T-cell (primary cell): ENCODE measurements at places on chromosomes 16 and 17. TPM values are rescaled to one million over a fixed set of nuclear protein-coding genes. Genes with fewer than 3 reads are reported as not detected.

DNA sequence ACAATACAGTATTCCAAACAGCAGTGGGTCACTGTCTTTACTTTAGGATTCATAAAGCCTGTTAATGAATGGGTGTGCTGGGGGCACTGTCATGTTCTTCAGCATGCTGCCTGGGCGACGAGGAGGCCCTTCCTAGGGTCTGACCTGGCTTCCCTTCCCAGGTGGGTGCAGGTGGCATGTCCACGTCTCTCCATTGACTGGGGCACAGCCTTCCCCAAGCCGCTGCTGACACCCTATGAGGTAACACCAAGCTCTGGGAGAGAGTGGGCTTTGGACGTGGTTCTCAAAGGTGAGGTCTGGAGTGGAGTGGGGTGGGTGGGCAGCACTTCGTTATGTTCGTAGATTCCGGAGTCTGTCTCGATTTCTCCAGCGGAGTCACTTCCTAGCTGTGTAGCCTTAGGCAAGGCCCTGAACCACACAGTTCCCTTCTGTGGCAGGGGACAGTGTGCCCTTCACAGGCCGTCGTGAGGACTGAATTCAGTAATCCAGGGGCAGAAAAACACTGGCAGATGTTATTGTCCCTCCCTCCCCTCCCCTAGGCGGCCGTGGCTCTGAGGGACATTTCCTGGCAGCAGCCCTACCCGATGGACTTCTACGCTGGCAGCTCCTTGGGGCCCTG, 771 bp upstream of the OVCA2 start:
- no peaks in the 10 kb centered on the region for H3K27me3 ChIP-seq
- no peak for DNase-seq
- peaks cover 20% of the 10 kb centered on the region for H3K4me1 ChIP-seq
- peak overlapping the region; percentile 80 for H3K27ac ChIP-seq

GRCh38 chr16:79451196-79451816, 149.2 kb downstream of the MAF start:
- H3K4me1 ChIP-seq: no peaks in the 10 kb centered on the region
- H3K4me3 ChIP-seq: no peak overlapping the region
- no peak overlapping the region for H3K27ac ChIP-seq
- H3K36me3 ChIP-seq: no peaks in the 10 kb centered on the region
- no peaks in the 10 kb centered on the region for H3K27me3 ChIP-seq

DNA sequence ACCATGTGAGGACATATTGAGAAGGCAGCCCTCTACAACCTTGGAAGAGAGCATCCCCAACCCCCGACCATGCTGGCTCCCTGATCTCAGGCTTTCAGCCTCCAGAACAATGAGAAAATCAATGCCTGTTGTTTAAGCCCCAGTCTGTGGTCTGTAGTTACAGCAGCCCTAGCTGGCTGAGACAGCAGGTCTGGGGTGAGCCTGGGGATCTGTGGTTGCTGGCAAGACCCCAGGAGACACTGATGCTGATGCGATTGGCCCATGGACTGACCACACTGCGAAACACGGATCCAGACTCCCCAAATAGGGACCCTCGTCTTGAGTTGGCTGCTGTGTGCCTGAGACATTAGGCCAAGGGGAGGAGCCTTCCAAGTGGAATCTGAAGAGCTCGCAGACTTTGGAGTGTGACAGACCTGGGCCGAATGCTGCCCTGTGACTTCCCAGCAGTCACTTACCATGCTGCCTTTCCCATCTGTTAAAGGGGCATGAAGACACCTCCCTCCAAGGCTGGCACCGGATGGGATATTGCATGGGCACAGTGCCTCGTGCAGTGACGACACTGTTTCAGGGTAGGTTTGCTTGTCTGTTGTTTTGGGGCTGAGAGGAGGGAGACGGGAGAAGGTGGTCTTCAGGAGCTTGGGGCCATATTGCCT, 147.8 kb upstream of the RPL38 start:
- no peak for DNase-seq
- no peak overlapping the region for H3K27ac ChIP-seq
- H3K36me3 ChIP-seq: no peaks in the 10 kb centered on the region
- H3K27me3 ChIP-seq: peaks cover 37% of the 10 kb centered on the region

DNA sequence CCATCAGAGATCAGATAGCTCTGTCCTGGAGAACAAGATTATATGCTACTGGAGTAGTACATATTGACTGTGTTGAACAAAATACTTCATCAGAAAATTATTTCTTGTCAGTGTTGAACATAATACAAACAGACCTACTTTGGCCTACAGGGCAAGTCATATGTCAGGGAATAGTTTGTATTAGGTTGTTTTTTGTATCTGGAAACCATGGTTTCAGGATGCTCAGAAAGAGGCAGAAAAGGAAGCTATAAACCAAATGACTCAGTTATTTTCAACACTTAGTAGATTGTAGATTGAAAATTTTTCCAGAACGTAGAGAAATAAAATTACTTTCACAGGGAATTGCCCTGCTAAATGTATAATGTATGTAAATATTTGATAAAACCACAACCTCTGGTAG, 198.4 kb downstream of the CYB561 start:
- H3K27me3 ChIP-seq: no peaks in the 10 kb centered on the region
- no peak overlapping the region for H3K27ac ChIP-seq
- H3K4me3 ChIP-seq: no peak overlapping the region
- no peak for DNase-seq
- no peaks in the 10 kb centered on the region for H3K4me1 ChIP-seq

GRCh38 chr17:57636985-57637665, 108.0 kb downstream of the CCDC182 start:
- no peak for DNase-seq
- H3K36me3 ChIP-seq: peaks cover 12% of the 10 kb centered on the region
- H3K4me3 ChIP-seq: no peak overlapping the region

GRCh38 chr17:63162406-63163157, 196.5 kb downstream of the TANC2 start:
- H3K27me3 ChIP-seq: no peaks in the 10 kb centered on the region
- no peak overlapping the region for H3K4me3 ChIP-seq
- no peak overlapping the region for H3K27ac ChIP-seq
- no peaks in the 10 kb centered on the region for H3K4me1 ChIP-seq
- no peak for DNase-seq
- H3K36me3 ChIP-seq: no peaks in the 10 kb centered on the region

SOX8 gene
- 4.7 TPM for total RNA-seq
